ENCODE measurements at places on chromosomes 6 and 20. TPM values are rescaled to one million over a fixed set of nuclear protein-coding genes. Genes with fewer than 3 reads are reported as not detected.

Gene MYT1
- total RNA-seq = 6.5 TPM

DNA sequence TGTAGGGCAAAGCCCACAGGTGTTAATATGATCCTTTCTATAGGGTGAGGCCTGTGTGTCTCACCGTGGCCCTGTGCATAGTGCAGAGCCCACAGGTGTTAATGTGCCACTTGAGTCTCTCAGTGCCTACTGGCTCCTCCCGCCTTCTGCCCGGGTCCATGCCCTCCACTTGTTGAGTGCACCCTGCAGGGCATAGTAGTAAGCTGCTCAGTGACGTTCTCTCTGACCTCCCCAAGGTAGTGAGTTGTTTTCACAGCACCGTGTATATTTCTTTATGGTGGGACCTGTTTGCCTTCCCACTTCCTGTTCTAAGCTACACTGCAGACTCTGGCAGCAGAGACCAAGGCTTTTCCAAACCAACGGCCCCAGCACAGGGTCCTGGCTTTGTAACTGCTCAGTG, 64.5 kb upstream of the SLC22A1 start:
- no peaks in the 10 kb centered on the region for H3K27me3 ChIP-seq
- DNase-seq = no peak
- peaks cover 10% of the 10 kb centered on the region for H3K4me1 ChIP-seq

Gene BTN1A1
- total RNA-seq = not detected

- H3K36me3 ChIP-seq = no peaks in the 10 kb centered on the region
- no peaks in the 10 kb centered on the region for H3K27me3 ChIP-seq
- H3K4me1 ChIP-seq = peaks cover 8% of the 10 kb centered on the region
These were observed 18.2 kb downstream of the KIF25 start for GRCh38 chr6:168015482-168016175.

DNA sequence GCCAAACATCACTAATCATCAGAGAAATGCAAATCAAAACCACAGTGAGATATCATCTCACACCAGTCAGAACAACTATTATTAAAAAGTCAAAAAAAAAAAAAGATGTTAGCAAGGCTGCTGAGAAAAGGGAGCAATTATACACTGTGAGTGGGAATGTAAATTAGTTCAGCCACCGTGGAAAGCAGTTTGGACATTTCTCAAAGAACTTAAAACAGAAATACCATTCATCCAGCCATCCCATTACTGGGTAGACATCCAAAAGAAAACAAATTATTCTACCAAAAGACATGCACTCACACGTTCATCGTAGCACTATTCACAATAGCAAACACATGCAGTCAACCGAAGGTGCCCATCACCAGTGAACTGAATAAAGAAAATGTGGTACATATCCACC, 213.9 kb downstream of the TTLL2 start:
- H3K27ac ChIP-seq = no peak overlapping the region
- H3K4me3 ChIP-seq = no peak overlapping the region
- no peaks in the 10 kb centered on the region for H3K27me3 ChIP-seq

Gene GPLD1
- total RNA-seq = 62.0 TPM

DNA sequence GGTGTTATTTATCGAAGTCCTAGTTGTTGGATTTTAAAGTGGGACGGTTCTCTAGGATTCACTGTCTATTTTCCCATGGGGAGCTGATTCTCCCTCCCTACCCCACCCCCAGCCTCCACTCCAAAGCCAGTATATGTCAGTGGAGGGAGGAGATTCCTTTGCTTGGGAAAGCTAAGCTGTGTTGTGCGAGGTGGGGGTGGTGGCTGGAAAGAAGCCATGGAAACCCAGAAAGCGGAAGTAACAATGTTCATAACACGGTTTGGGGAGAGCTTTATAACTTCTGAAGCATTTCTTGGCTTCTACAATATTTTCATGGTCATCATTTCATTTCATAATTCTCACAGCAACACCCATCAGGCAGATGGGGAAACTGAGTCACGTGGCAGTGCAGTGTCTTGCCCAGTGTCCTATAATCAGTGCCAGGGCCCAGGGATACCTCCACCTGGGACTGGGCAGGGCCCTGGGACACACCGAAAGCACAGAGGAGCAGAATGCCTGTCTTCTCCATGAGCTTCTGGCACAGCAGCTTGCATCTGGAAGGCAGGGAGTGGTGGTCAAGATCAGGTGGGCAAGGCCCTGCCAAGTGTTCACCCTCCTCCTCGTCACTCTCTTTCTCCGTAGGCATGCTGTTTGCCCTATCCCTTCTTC, 4.5 kb downstream of the SUN5 start:
- no peaks in the 10 kb centered on the region for H3K27me3 ChIP-seq
- no peak overlapping the region for H3K4me3 ChIP-seq
- no peaks in the 10 kb centered on the region for H3K4me1 ChIP-seq
- no peak for DNase-seq
- H3K27ac ChIP-seq = no peak overlapping the region

GRCh38 chr6:137241481-137242038, 22.4 kb upstream of the IFNGR1 start:
- no peak for DNase-seq
- no peaks in the 10 kb centered on the region for H3K36me3 ChIP-seq
- H3K27ac ChIP-seq = no peak overlapping the region
- no peaks in the 10 kb centered on the region for H3K27me3 ChIP-seq
- peaks cover 5% of the 10 kb centered on the region for H3K4me1 ChIP-seq

Gene WFDC5
- total RNA-seq = not detected

- no peak for DNase-seq
- H3K4me3 ChIP-seq = no peak overlapping the region
- H3K4me1 ChIP-seq = peaks cover 3% of the 10 kb centered on the region
- no peaks in the 10 kb centered on the region for H3K27me3 ChIP-seq
- no peaks in the 10 kb centered on the region for H3K36me3 ChIP-seq
These were observed 143.5 kb downstream of the WDR27 start for GRCh38 chr6:169558378-169558773.

- H3K4me1 ChIP-seq = no peaks in the 10 kb centered on the region
- DNase-seq = no peak
- no peak overlapping the region for H3K4me3 ChIP-seq
- H3K36me3 ChIP-seq = no peaks in the 10 kb centered on the region
- H3K27me3 ChIP-seq = no peaks in the 10 kb centered on the region
- no peak overlapping the region for H3K27ac ChIP-seq
These were observed 74.7 kb upstream of the NOX3 start for GRCh38 chr6:155530219-155530834.

Gene PHACTR3
- total RNA-seq = 0.14 TPM

DNA sequence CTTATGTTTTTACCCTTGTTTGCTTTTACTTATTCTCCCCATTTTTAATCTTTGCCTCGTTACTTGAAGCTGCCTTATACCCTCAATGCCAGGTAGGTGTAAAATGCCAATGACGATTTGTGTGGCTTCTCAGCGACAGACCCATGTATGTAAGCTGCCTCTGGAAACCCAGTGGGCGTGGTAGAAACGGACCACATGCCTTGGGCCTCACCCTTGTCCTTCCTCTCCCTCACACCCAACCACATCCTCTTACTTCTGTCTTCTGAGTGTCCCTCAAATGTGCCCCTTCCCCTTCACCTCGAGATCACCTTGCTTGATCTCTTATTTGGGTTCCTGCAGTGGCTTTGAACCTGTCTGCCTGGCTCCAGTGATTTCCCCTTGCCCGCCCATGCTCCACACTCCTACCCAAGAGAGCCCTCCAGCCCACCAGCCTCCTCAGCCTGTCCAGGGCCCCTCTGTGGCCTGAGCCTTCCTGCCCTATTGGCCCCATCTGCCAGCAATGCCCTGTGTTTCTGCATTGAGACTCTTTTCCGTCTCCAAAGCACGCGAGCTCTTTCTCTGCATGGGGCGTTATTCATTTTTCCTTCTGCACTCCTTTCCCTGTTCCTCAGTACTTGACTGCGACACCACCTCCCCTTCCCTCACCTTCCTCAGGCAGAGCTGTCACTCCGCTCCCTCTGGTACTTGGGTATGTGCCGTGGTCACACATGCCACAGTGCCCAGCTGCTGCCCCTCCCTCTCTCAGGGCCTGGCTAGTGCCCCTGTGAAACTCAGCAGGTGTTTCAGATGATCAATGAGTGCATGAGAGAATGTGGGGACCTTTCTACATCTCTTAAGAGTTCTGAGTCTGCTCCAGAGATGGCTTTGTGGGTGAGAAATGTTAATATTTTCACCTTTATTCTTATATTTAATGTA, 115.4 kb downstream of the SLX4IP start:
- no peak overlapping the region for H3K4me3 ChIP-seq
- no peak overlapping the region for H3K27ac ChIP-seq
- no peak for DNase-seq
- H3K36me3 ChIP-seq = no peaks in the 10 kb centered on the region

- H3K27ac ChIP-seq = no peak overlapping the region
- no peaks in the 10 kb centered on the region for H3K27me3 ChIP-seq
- no peak overlapping the region for H3K4me3 ChIP-seq
- H3K4me1 ChIP-seq = no peaks in the 10 kb centered on the region
- H3K36me3 ChIP-seq = no peaks in the 10 kb centered on the region
- DNase-seq = no peak
These were observed 151.4 kb upstream of the LAMA2 start for GRCh38 chr6:128731249-128732165.

Gene TMC2
- total RNA-seq = not detected

GRCh38 chr6:122623279-122623678, 13.1 kb downstream of the PKIB start:
- no peak overlapping the region for H3K4me3 ChIP-seq
- H3K36me3 ChIP-seq = no peaks in the 10 kb centered on the region
- H3K4me1 ChIP-seq = no peaks in the 10 kb centered on the region
- H3K27ac ChIP-seq = no peak overlapping the region

DNA sequence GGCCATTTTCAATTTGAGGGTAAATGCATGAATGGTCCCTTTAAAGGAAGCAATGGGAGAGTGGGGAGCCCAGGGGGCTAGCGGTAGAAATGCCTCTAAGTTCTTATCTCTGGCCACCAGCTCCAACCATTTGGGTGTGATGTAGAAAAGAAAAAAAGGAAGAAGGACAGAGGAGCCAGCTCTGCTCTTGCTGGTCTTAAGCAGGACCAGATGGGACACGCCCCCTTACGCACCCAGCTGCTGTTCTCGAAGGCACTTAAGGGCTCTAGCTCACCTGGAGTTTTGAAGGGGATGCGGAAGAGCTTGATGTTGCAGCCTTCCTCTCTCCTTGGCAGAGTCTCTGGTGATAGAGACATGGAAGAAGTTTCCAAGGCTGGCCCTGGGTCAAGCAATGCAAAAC, 59.5 kb upstream of the RNF144B start:
- H3K27ac ChIP-seq = peak overlapping the region; percentile 35
- no peaks in the 10 kb centered on the region for H3K36me3 ChIP-seq
- H3K4me3 ChIP-seq = no peak overlapping the region
- DNase-seq = peak; percentile 36
- H3K27me3 ChIP-seq = no peaks in the 10 kb centered on the region
- H3K4me1 ChIP-seq = peaks cover 16% of the 10 kb centered on the region

GRCh38 chr6:108589244-108589791, 28.6 kb downstream of the FOXO3 start:
- H3K27me3 ChIP-seq = no peaks in the 10 kb centered on the region
- DNase-seq = no peak
- H3K36me3 ChIP-seq = no peaks in the 10 kb centered on the region
- peak overlapping the region; percentile 43 for H3K27ac ChIP-seq

- no peaks in the 10 kb centered on the region for H3K4me1 ChIP-seq
- no peak overlapping the region for H3K27ac ChIP-seq
- no peak overlapping the region for H3K4me3 ChIP-seq
These were observed 18.4 kb downstream of the NUDT3 start for GRCh38 chr6:34374069-34374468.

DNA sequence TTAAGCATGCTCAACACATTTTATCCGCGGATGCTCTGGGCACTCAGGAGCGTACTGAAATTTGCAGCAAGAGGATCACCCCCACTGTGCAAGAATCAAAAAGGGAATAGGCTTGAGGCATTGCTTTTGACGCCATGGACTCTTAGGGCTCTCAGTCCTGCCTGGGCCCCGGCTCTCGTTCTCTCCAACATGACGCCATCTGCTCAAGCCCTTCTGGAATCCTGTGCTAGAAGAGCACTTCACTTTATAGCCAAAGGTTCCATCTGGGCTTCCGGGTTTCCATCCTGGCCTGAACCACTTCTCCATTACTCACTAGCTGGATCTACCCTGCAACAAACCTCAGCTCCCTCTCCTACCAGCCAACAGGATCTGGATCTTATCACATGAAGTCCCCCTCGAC, 105.3 kb downstream of the FOXF2 start:
- H3K36me3 ChIP-seq = no peaks in the 10 kb centered on the region
- H3K27me3 ChIP-seq = no peaks in the 10 kb centered on the region
- no peaks in the 10 kb centered on the region for H3K4me1 ChIP-seq
- DNase-seq = no peak
- H3K27ac ChIP-seq = no peak overlapping the region

- no peak overlapping the region for H3K27ac ChIP-seq
- peaks cover 2% of the 10 kb centered on the region for H3K27me3 ChIP-seq
- DNase-seq = no peak
- H3K4me1 ChIP-seq = peaks cover 36% of the 10 kb centered on the region
- no peaks in the 10 kb centered on the region for H3K36me3 ChIP-seq
- peak overlapping the region; percentile 62 for H3K4me3 ChIP-seq
These were observed 994 bp downstream of the FOXC1 start for GRCh38 chr6:1610497-1611321.

DNA sequence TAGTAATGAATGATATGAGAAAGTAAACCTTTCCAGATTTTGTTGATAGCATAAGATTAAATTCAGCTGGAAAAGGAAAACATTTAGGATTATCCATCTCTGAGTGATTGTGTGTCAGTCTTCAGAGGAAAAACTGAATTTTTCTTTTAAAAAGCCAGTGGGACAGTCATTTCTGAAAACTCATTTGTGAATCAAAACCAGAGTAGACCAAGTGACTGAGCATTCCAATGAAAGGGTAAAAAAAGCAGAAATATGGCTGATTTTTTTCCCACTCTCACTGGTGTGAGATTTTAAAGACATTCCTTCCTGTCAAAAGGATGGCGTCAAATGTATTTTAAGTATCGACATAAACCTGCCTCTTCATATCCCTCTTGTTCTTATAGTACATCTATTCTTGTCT, 214.0 kb downstream of the GMPR start:
- peaks cover 2% of the 10 kb centered on the region for H3K4me1 ChIP-seq
- no peaks in the 10 kb centered on the region for H3K27me3 ChIP-seq
- no peak overlapping the region for H3K27ac ChIP-seq

Gene RNF114
- total RNA-seq = 30.9 TPM

DNA sequence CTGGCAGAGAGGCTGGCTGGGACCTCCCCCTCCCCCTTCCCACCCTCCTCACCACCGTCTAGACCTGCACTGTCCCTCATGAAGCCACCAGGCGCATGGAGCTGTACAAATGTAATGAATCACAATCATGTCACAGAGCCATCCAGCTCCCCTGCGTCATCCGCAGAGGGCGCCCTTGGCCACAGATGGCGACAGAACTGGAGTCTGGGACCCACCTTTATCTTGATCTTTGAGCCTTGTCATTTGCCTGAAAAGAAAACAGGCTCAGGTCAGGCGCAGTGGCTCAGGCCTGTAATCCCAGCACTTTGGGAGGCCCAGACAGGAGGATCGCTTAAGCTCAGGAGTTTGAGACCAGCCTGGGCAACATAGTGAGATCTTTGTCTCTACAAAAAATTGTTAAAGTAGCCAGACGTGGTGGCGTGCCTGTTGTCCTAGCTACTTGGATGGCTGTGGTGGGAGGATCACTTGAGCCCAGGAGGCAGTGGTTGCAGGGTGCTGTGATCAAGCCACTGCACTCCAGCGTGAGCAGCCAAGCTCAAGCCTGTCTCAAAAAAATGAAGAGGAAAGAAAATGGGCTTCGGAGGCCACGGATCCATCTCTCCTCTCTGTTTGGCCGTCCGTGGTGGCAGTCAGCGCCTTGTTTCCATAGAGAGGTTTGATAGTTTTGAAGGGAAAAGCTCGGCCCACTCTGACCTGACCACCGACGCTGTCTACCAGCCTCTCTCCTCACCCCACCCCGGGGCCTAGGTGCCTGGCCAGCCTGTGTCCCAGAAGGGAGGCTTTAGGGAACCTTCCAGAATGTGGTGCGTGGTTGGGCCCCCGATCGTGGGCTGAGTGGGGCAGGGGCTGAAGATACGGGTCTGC, 6.2 kb downstream of the COL9A3 start:
- H3K27ac ChIP-seq = no peak overlapping the region
- peaks cover 2% of the 10 kb centered on the region for H3K4me1 ChIP-seq
- H3K27me3 ChIP-seq = no peaks in the 10 kb centered on the region
- DNase-seq = no peak
- H3K4me3 ChIP-seq = no peak overlapping the region
- H3K36me3 ChIP-seq = no peaks in the 10 kb centered on the region
